NB4 (cell line): ENCODE measurements at places on chromosomes 6 and 20.

- peak; percentile 9 for DNase-seq
Observed at GRCh38 chr20:19786311-19786710, 28.3 kb downstream of the RIN2 start.

GRCh38 chr6:35906499-35906846, 14.4 kb downstream of the SRPK1 start:
- DNase-seq = no peak

DNA sequence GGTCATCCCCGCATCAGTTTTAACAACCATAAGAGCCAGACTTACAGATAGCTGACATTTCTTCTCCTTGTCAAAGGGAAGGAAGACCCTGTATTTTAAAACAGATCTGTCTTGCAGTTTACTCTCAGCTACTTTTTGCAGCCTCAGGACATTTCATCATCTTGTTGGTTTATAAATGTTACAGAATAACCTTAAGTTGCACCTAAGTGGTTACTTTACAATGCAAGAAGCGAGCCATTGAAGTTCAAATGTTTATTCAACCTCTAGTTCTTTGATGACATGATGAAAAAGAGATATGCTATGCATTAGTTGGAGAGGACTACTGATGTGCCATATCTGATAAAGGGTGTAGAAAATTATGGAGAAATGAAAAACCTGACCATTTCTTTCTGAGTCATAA, 187.9 kb upstream of the COL21A1 start:
- DNase-seq = no peak

DNA sequence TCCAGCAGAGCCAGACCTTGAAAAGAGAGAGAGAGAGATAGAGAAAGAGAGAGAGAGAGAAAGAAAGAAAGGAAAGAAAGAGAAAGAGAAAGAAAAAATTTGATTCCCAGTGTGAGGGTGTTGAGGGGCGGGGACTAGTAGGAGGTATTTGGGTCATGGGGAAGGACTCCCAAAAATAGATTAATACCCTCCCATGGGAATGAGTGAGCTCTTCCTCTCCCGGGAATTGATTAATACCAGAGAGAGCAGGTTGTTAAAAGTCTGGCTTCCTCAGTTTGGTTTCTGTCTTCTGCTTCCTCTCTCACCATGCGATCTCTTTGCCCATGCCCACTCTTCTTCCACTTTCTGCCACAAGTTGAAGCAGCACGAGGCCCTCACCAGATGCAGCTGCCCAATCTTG, 28.8 kb upstream of the CFAP206 start:
- DNase-seq = peak; percentile 30

DNA sequence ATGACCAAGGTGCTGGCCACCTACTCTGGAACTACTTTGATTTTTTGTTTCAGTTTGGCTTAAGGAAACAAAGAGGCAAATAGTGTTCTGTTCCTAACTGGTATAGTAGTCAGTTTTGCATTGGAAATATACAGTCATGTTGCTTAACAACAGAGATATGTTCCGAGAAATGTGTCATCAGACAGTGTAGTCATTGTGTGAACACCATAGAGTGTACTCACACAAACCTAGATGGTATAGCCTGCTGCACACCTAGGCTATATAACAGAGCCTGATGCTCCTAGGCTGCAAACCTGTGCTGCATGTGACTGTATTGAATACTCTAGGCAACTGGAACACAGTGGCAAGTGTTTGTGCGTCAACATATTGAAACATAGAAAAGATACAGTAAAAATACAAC, 80.4 kb downstream of the ARID1B start:
- DNase-seq = no peak

- DNase-seq = no peak
Observed at GRCh38 chr20:40280616-40281015, 408.4 kb downstream of the MAFB start.

GRCh38 chr20:36170542-36171215, 16.1 kb downstream of the EPB41L1 start:
- DNase-seq = no peak

- peak; percentile 89 for DNase-seq
Observed at GRCh38 chr6:105880030-105880492, 206.1 kb upstream of the PRDM1 start.

DNA sequence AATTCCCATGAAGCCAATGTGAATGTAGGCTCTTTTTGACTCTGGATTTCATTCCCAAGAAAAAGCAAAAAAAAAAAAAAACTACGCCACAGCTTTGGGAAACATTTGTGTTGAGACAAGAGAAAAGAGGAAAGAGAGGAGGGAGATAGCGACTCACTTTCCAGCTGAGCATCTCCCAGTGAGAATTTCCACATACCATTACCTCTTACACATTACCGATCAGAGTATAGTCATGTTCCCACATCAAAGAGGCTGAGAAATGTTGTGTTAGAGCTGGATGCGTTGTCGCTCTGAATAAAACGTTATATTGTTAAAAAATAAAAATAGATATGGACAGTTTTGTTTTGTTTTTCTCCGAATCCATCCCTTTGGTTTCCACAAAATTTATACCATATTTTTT, 1019.3 kb upstream of the ADGRB3 start:
- DNase-seq = no peak

DNA sequence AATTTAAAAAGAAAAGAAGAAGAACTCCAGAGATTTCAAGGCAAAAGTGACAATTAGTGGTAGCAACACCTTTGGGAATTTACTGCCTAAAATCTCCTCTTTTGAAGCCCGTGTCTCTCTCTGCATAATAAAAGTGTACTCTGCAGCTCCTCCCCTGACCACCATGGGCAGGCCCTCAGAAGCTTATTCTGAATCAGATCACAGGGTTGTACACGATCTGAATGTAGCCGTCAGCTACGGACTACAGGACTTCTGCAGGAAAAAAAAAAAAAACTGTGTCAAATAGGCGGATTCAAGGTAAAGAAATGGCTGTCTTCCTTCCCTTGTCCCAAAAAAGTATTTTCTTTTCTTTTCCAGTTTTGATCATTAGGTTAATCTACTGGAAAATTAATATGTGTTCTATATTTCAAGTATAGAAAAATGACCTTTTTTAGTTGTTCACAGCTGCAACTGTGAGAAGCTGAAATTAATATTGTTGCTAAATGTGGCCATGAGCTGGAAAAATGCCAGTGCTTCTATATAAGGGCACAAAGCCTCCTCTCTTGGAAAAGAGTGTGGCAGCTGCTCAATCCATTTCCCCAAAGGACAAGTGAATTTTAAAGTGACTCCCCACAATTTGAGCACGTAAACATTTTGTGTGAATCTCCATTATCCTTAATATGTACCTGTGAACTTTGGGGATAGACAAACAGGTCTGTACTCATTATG, 397.4 kb downstream of the C6orf118 start:
- no peak for DNase-seq

GRCh38 chr20:57025666-57026224, 240.7 kb downstream of the BMP7 start:
- no peak for DNase-seq

- no peak for DNase-seq
Observed at GRCh38 chr6:145047891-145048290, 687.4 kb downstream of the EPM2A start.

GRCh38 chr20:47086316-47086715, 191.7 kb downstream of the EYA2 start:
- DNase-seq = no peak

DNA sequence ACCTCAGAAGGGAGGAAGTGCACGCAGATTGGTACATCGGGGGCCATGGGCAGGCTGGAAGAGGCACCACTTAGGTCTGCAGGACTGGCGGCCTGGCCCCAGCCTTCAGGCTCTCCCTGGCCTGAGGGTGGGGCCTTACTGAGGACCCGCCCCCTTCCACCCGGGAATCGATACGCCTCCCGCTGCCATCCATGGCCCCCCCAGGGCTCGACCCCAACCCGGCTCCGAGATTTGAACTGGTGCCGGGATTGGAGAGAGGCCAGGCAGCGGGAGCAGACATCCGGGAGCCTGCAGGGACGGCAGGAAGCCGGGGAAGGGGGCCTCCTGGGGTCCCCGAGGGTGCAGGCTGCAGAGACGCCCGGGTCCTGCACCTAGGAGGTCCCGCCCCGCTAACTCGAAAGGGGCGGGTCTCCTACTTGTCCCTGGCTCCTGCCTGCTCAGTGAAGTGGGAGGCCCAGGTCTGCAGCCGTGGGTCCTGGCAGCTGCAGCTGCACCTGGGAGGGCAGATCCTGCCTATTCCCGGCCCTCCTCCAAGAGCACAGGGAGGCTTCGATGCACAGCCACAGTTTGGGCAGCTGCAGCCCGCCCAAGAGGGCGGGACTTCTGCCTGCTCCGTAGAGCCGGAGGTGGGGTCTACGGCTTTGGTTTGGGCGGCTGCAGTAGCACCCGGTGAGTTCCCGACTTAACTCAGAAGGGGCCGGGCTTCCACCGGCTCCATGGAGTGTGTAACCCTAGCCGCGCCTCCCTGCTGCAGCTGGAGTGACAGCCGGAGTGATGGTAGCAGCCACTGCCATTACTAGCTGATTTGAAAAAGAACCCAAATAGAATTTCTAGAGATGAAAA, 35.2 kb upstream of the TBC1D22B start:
- peak; percentile 92 for DNase-seq
